ENCODE measurements at places on chromosomes 11 and 22. TPM values are rescaled to one million over a fixed set of nuclear protein-coding genes. Genes with fewer than 3 reads are reported as not detected.

GRCh38 chr22:45598596-45599217 is 72.9 kb upstream of the ATXN10 start:
- ATAC-seq: no peak

GRCh38 chr11:118882491-118882890 is 1.2 kb upstream of the CXCR5 start:
- ATAC-seq: peak; percentile 15

The TUBA8 gene
- total RNA-seq: 6.6 TPM

- no peak for ATAC-seq
These were observed 25.1 kb downstream of the FBXO7 start for GRCh38 chr22:32499666-32500065.

- ATAC-seq: no peak
These were observed 161.5 kb downstream of the WNT11 start for GRCh38 chr11:76044750-76045320.

DNA sequence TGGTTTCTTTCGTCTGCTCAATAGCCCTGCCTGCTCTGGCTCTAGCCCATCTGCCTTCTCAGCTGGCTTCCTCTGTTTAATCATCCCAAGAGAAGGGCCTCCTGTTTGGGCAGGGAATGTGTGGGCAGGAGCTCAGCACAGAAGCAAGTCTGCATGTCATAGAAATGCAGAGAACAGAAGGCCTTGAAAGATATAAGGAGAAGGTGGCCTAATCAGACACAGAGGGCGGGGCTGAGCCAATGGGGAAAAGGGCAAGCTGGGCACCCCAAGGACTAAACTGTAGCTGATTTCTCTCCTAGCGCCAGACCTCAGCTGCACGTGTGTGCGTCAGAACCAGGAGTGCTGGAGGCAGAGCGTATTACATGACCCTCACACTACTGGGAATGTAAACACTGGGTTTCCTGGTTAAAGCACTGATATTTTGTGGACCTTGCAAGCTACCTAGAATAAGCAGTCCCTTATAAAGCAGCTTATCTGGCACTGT is 7.6 kb upstream of the CCKBR start:
- no peak for ATAC-seq

The PHETA2 gene
- 2.5 TPM for total RNA-seq

- peak; percentile 5 for ATAC-seq
These were observed 314.7 kb upstream of the SORL1-AS1 start for GRCh38 chr11:121767433-121767832.

DNA sequence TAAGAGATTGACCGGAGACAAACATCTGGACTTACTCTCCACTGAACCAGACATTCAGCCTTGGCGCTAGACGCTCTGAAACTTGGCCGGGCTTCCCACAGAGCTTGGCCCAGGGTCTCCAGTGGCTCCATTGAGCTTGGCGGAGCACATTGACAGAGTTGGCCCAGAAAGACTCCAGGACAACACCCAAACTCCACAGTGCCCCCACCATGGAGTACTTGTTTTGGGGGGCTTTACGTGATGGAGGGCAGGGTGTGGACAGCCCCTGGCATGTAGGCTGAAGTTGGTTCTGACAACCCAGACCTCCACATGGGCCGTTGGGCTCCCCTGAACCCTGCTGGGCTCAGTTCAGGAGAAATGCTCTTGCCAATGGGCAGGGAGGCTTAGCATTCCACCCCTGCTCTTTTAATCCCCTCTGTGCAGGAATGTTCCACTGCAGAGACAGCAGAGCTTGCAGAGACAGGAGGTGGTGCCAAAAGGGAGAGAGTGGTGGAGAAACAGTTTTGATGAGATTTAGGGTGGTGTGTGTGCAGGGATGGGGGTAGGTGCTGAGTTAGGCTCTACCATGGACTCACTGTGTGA is 102.4 kb upstream of the TIMP3 start:
- no peak for ATAC-seq

- no peak for ATAC-seq
These were observed 74.6 kb upstream of the CREB3L1 start for GRCh38 chr11:46202696-46203391.

- no peak for ATAC-seq
These were observed 7.4 kb downstream of the SPCS2 start for GRCh38 chr11:74956397-74957015.

DNA sequence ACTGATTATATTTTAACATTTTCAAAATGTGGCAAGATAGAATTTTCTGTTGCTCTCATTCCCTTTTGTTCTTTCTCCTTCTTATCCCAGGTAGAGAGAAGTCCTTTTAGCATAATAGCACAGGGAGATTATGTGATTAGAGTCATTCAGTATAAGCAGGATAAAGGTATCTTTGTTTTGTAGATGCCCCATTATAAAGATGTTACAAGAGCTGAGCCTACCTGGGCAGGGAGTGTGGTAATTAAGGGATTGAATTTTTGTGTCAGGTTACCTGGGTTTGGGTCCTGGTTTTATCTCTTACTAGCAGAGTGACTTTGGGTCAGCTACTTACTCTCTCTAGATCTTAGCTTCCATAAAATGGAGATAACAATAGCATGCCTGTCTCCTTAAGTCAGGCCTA is 536.5 kb downstream of the TMEM135 start:
- no peak for ATAC-seq

GRCh38 chr22:50613291-50613981 is 12.8 kb downstream of the MAPK8IP2 start:
- ATAC-seq: no peak

The NXPE4 gene
- not detected for total RNA-seq

- ATAC-seq: peak; percentile 71
These were observed 29.6 kb downstream of the RTN4R start for GRCh38 chr22:20238536-20238900.

DNA sequence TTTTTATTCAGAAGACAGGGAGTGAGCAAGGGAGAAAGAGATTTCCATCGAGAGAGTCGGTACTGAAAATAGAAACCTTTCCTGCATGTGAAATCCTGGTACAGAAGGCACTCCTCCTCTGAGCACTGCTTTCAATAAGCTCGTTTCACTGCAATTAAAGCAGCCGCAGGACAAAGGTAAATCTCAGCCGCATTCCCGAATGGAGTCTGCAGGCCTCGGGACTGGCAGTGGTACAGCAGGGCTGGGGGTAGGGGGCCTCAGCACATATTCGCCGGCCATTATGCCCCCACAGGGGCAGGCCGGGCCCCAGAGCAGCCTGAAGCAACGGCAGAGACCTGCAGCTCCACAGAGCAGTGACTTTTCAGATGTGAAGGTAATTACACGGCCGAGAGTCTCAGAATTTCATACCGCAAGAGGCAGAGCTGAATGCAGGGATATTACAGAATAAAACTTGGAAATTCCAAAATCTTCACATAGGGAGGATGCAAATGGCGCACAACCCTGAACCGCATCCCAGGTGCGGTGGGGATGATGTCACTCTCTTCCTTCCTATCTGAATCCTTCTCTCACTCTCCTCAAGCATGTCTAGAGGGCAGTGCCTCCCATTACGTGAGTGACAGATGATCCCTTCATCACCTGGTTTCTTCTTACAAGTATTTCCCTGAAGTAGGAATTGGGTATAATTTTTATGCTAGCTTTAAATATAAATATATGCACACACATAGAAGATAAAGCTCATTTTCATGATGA is 622.1 kb downstream of the OPCML start:
- ATAC-seq: no peak

The LRRC56 gene
- 1.1 TPM for total RNA-seq

DNA sequence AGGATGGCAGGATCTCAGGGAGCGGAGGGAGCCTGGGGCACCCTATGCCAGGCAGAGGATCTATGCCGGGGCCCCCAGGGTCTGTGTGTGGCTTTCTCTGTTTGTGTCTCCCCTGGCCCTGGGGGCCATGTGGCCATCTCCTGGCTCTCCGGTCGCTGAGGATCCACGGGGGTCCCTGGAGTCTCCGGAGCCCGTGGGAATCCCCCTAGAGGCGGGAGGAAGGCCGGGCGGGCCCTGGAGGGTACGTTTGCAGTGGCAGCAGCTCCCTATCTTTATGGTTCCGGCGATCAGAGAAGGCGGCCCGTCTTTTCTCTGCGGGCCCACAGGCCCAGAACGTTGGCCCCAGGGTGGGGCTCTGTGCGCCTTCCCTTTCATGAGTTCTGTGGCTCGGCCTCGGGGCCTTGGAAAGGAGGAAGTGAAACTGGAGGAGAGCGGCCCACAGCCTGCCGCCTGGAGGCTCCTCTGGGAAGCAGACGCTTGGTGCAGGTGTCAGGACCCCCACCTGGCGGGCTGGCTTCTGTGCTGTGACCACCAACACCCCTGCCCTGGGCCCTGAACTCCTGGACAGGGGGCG is 82.1 kb downstream of the KCNQ1 start:
- peak; percentile 44 for ATAC-seq

GRCh38 chr11:12448131-12448939 is 71.0 kb downstream of the PARVA start:
- ATAC-seq: no peak

The C11orf21 gene
- 24.6 TPM for total RNA-seq

The C11orf58 gene
- total RNA-seq: 126 TPM

GRCh38 chr11:75896843-75897419 is 81.9 kb downstream of the UVRAG start:
- ATAC-seq: no peak

- no peak for ATAC-seq
These were observed 15.1 kb upstream of the CD3E start for GRCh38 chr11:118289401-118289800.

DNA sequence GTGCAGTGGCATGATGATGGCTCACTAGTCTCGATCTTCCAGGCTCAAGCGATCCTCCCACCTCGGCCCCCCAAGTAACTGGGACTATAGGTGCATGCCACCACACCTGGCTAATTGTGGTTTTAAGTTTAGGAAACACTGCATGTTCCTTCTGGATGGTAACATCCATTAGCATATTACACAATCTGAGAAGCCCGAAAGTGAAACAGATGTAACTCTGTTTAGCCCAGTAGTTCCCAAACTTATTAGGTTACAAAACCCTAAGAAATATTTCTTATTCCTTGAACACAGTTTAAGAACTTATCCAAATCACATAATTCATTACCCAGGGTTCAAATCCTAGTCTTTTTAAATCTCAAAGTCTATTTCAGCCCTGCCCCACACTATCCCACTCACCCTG is 28.3 kb downstream of the POLDIP3 start:
- no peak for ATAC-seq

The SMCO4 gene
- 82.4 TPM for total RNA-seq

DNA sequence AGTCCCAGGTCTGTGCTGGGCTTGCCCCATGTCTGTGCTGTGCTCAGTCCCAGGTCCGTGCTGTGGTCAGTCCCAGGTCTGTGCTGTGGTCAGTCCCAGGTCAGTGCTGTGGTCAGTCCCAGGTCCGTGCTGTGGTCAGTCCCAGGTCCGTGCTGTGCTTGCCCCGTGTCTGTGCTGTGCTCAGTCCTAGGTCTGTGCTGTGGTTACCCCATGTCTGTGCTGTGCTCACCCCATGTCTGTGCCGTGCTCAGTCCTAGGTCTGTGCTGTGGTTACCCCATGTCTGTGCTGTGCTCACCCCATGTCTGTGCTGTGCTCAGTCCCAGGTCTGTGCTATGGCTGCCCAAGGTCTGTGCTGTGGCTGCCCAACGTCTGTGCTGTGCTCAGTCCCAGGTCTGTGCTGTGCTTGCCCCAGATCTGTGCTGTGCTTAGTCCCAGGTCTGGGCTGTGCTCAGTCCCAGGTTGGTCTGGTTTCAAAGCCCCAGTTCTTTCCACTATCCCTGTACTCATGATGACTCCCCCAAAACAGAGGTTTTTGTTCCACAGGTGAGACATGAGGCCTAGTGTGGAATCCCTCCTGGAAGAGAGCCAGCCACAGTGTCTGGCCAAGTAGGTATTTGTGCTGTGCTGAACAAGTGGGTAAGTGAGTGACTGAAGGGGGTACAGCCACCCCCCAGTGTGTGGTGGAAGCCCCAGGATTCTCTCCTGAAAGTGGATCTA is 34.8 kb downstream of the IRAG1 start:
- no peak for ATAC-seq

The RIMBP3B gene
- total RNA-seq: 0.13 TPM

DNA sequence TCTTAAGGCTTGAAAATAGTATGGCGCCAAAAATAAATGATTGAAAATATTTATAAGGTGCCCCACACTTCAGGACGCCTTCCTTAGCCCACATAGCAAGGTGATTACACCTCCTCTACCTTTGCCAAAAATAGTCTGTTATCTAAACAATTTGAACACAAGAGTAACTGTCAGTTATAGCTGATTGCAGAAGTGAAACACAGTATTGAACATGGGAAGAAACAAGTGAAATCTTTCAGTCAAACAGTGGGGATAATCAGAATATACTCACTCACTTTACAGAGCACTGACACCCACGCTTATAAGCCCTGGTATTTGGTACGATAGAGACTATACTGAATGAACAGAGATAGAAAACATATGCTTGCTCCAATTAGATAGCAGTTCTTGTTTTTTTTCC is 203.1 kb downstream of the RAB38 start:
- no peak for ATAC-seq

GRCh38 chr11:123457187-123457770 is 27.2 kb downstream of the GRAMD1B start:
- peak; percentile 23 for ATAC-seq

The TENM4 gene
- not detected for total RNA-seq

The B3GAT1 gene
- 0.17 TPM for total RNA-seq

The SLC22A12 gene
- not detected for total RNA-seq

The IGLL1 gene
- total RNA-seq: not detected

- no peak for ATAC-seq
These were observed 18.3 kb downstream of the FAR1 start for GRCh38 chr11:13686776-13687175.

DNA sequence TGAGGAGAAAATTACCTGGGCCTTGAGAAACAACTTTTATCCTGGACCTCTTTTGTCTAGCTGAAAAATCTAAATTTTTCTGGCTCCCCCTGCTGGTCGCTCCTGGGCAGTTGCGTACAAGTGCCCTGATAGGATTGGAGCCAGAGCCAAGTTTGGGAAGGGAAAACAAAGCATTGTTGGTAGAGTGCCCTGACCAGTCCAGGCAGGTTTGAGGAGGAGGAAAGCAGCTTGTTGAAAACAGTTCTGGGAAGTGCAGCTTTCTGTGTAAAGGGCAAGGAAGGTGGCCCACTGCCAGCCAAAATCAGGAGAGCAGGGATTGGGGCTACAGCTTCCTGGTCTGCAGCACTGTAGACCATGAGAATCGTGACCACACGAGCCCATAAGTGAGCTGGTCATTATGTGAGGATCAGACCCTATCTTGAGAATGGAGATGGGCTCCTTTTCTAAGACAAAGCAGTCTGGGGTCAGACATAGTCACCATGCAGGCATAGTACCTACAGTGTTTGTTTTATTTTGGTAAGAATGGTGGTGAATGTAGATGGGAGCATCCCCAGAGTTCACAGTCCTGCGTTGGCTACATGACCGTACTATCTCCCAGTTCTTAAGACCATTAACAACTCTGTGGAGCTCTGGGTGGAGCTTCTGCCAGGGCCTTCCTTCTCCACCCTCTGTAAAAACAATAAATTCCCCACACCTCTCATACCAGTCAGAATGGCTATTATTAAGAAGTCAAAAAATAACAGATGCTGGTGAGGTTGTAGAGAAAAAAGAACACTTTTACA is 21.3 kb upstream of the PIK3IP1 start:
- ATAC-seq: peak; percentile 81

The FAM227A gene
- total RNA-seq: 0.63 TPM
